ENCODE measurements at places on chromosomes 12 and 14. TPM values are rescaled to one million over a fixed set of nuclear protein-coding genes. Genes with fewer than 3 reads are reported as not detected.

Gene TDRD9
- not detected for total RNA-seq

DNA sequence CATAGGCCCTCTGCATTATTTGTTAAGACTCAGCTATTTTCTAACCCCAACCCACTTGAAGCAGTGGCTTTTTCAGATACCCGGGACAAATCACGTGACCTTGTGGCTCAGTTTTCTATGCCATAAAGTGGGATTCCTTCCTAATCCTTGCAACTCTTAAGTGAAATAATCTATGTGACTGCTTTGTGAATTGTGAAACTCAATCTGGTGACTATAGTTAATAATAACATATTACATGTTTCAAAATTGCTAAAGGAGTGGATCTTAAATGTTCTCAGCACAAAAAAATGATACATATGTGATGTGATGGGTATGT is 17.3 kb downstream of the EML1 start:
- no peak for DNase-seq

Gene FOXN4
- total RNA-seq = 0.52 TPM

- DNase-seq = no peak
Observed at GRCh38 chr14:32656601-32657000, 282.1 kb upstream of the NPAS3 start.

GRCh38 chr12:114384739-114385138 is 21.2 kb downstream of the TBX5 start:
- no peak for DNase-seq

DNA sequence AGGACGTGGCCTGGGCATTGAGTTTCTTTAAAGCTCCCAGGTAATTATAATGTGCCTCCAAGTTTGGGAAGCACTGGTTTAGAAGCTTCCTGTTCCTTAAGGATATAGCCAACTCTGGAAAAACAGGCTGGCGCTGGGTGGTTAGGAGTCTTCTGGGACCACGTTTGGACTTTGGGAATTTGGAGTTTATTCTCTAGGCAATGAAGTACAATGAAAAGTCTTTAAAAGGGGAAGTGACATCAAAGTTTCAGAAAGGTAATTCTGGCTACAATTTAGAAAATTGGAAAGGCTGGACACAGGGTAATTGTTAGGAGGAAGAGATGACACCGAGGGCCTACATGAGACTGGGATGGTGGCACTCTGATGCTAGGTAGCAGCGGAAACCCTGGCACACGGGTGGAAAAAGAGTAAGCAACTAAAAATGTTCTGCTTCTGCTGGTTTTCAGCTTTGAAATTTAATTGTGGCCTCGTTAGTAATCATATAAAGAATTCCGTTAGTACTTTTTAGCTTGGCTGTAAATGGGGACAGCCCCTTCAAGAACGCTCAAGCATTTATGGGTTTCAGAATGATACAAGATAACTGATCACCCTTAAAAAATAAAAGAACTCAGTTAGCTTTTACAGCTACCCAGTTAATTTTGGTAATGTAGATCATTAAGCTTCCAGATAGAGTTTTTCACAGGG is 12.7 kb upstream of the DCP1B start:
- DNase-seq = no peak

GRCh38 chr14:102424520-102424919 is 61.8 kb downstream of the TECPR2 start:
- DNase-seq = no peak

DNA sequence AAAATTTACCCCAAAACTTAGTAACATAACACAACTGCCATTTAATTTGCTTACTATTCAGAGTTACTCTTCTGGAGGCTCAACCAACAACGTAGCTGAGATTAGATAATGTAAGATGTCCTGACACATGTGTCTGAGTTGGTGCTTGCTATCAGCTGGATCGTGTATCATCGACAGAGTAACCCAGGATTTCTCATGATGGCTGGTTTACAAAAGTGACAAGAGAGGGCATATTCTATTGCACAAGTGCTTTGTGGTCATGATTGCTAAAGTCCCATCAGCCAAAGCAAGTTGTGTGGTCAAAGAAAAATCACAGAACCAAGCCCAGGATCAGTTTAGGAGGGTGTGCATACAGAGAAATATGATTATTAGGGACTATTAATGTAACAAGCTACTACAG is 73.4 kb downstream of the CAPZA3 start:
- no peak for DNase-seq

DNA sequence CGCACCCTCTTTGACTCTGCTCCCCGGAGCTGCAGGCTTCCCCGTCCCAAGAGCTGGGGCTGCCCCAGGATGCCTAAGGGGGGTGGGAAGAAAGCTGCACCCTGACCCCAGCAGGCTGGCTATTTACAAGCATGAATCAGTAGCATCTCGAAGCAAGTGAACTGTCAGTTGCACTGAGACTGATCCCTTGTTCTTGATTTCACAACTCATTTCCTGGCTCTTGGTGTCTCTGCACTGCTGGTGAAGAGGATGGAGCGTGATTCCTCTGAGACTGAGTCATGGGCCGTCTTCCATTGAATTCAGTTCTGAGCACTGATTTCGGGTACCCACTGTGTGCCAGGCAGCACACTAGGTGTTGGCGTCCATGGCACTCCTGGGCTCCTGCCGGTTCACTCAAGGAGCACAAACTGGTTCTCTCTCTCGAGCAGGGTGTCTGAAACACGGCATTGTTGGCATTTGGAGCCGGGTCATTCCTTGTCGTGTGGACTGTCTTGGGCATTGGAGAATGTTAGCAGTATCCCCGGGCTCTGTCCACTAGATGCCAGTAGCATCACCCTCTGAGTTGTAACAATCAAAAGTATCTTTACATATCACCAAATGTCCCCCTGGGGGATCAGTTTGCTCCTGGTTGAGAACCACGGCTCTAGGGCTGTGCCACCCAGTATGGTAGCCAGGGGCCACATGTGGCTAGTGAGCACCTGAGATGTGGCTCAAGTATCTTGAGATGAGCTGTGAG is 86.9 kb downstream of the RIN3 start:
- DNase-seq = no peak

All from HCT116 (cell line).